T-helper 17 cell (primary cell): ENCODE measurements at places on chromosomes 13 and 19.
A peak's percentile ranks its signal among the peaks of the same experiment; 100 is the strongest.

GRCh38 chr19:15730538-15730937, 2.7 kb downstream of the OR10H2 start:
- DNase-seq: no peak

- no peak for DNase-seq
These were observed 26.4 kb downstream of the LEUTX start for GRCh38 chr19:39805104-39805503.

DNA sequence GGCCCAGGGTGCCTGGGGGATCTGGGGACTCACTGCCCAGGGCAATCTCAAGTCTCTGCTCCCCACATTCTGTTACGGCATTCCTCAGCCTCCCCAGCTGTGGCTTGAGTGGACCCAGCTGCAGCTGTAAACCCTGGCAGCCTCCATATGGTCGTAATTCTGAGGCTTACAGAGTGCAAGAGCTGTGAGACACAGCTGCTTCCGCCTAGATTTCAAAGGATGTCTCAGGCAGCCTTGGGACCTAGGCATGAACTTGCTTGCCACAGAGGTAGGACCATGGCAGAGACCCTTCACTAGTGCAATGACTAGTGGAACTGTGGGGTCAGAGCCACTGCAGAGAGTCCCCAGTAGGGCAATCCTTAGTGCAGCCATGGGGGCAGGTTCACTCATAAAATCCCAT, 297.5 kb downstream of the ENOX1 start:
- no peak for DNase-seq

DNA sequence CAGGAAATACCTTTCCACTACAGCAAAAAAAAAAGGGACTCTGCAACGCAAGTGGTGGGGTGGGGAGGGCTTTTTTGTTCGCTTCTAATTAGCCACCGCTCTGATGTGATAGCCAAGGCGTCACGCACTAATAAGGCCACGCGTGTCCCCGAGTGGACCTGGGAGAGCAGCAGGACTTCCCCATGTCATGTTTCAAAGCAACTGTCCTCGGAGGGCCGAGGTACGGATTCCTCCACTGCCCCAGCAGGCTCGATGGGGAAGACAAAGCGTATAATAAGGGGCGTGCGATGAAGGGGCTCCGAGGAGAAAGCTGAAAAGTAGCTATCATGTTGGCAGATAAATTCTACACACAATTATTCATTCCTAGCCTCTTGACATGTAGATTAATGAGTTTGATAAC, 179.7 kb upstream of the ZNF507 start:
- DNase-seq: no peak

DNA sequence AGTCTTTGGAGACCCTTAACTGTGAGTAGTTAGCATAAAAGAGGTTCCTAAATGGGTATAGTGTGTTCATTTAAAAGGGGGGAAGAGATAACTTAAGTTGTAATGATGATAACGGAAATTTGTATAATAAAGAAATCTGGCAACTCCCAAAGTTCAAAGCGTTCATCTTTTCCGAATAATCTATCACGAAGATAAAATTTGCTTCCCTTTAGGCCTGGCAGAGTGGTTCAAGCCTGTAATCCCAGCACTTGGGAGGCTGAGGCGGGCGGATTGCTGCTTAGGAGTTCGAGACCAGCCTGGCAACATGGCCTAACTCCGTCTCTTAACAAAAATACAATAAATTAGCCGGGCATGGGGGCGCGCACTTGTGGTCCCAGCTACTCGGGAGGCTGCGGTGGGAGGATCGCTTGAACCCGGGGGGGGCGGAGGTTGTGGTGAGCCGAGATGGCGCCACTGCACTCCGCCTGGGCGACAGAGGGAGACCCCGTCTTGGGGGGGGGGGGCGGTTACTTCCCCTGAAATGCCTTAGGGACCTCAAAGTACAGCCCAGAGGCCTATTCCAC, 934 bp downstream of the N4BP2L2 start:
- peak; percentile 20 for DNase-seq

DNA sequence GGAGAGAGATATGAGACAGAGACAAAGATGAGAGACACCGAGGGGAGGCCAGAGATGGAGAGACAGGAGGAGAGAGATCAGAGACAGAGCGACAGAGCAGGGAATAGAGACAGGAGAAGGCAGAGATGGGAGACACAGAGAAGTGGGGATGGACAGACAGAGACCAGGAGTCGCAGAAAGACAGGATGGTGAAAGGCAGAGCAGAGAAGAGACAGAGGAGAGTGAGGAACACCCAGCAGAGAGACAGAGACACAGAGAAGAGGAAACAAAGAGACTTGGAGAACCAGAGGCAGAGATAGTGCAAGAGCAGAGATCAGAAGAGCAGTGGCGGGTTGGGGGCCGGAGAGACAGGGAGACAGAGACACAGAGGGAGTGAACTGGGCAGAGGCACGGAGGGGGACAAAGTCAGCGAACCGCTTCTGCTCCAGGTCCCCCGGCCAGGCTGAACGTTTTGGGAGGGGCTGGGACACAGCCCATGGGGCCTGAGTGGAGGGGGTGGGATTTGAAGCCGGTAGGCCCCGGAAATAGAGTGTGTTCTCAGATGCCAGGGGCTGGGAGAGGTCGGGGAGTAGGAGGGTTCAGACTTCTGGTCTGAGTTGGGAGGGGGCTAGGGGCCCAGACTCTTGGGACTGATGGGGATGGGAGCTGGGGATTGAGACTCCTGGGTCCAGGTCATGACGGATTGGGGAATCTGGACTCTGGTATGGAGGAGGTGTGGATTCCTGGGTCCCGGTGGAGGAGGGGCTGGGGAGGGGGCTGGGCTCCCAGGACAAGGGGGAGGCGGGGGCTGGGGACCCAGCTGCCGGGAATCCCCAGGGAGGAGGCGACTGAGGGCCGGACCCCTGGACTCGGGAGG, 654 bp downstream of the ZNF579 start:
- no peak for DNase-seq

DNA sequence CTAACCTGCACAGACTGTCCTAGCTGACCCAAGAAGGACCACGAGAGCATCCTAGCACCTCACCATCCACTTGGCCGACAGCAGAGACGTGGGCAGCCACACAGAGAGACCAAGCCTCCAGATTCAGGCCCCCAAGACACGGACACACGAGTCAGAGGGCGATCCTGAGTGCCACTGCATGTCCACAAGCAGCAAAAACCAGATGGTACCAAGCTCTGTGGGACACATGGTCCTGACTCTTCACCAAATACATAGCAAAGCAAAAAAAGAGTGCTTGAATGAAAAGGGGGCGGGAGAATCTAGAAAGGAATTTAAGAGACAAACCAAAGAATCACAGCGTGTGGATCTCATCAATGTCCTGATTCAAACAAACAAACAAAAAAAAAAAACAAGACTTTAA, 45.2 kb downstream of the MLLT1 start:
- no peak for DNase-seq

DNA sequence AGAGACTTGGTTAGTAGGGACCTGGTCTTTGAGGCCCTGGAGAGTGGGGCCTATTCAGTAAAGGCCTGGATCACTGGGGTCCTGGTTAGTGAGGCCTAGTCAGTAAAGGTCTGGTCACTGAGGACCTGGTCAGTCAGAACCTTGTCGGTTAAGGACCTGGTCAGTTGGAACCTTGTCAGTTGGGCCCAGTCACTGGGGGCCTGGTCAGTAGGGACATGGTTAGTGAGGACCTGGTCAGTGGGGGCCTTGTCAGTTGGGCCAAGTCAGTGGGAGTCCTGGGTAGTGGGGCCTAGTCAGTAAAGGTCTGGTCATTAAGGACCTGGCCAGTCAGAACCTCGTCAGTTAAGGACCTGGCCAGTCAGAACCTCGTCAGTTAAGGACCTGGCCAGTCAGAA, 43.2 kb upstream of the TPM4 start:
- DNase-seq: no peak

- DNase-seq: no peak
These were observed 512 bp upstream of the REX1BD start for GRCh38 chr19:18587962-18588610.
